Activated CD8-positive, alpha-beta memory T cell treated with anti-CD3 and anti-CD28 coated beads, Interleukin-2, amount 10 ng/mL, durations not matched to agents 7 days and 5 days (primary cell): ENCODE measurements at places on chromosomes 5 and 9. TPM values are rescaled to one million over a fixed set of nuclear protein-coding genes. Genes with fewer than 3 reads are reported as not detected.
A peak's percentile ranks its signal among the peaks of the same experiment; 100 is the strongest.

DNA sequence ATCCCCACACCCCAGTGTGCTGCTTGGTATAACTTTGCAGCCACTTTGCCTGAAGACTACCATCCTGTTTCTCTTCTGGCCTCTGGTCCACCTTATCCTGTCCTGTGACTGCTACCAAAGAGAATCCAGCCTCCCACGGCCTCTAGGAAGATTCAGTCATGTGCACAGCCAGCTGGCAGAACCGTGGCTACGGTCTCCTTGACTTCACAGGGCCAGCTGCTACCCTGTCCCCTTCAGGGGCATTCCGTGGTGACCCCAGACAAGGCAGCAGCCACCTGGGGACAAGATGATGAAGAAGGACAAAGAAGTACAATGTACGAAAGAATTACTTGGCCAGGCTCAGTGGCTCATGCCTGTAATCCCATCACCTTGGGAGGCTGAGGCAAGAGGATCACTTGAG, 98.6 kb downstream of the PDE6A start:
- H3K36me3 ChIP-seq: peaks cover 13% of the 10 kb centered on the region
- no peak overlapping the region for H3K27ac ChIP-seq
- H3K4me1 ChIP-seq: no peaks in the 10 kb centered on the region
- H3K27me3 ChIP-seq: no peaks in the 10 kb centered on the region
- DNase-seq: no peak

- no peaks in the 10 kb centered on the region for H3K36me3 ChIP-seq
- H3K27me3 ChIP-seq: peaks cover 2% of the 10 kb centered on the region
- H3K4me3 ChIP-seq: no peak overlapping the region
- H3K27ac ChIP-seq: no peak overlapping the region
- peak; percentile 31 for DNase-seq
These were observed 57.6 kb downstream of the ZNF618 start for GRCh38 chr9:113933671-113934070.

- no peak overlapping the region for H3K4me3 ChIP-seq
- H3K27me3 ChIP-seq: no peaks in the 10 kb centered on the region
- H3K27ac ChIP-seq: peak overlapping the region; percentile 42
- H3K36me3 ChIP-seq: peaks cover 15% of the 10 kb centered on the region
These were observed 82.1 kb downstream of the SLF1 start for GRCh38 chr5:94700592-94700991.

- H3K4me3 ChIP-seq: no peak overlapping the region
- H3K4me1 ChIP-seq: no peaks in the 10 kb centered on the region
- no peaks in the 10 kb centered on the region for H3K27me3 ChIP-seq
- no peaks in the 10 kb centered on the region for H3K36me3 ChIP-seq
These were observed 796.0 kb upstream of the CHD1 start for GRCh38 chr5:99724732-99725290.

- H3K36me3 ChIP-seq: peaks cover 8% of the 10 kb centered on the region
- peaks cover 11% of the 10 kb centered on the region for H3K4me1 ChIP-seq
- peaks cover 45% of the 10 kb centered on the region for H3K27me3 ChIP-seq
- DNase-seq: peak; percentile 49
These were observed at the start of gene FBLL1 for GRCh38 chr5:168528521-168529373. Gene FBLL1 (plus strand): TSS chr5:168529305. CDS start chr5:168529505, 200 bp downstream.

GRCh38 chr5:82426464-82427154, 148.5 kb upstream of the RPS23 start:
- H3K4me1 ChIP-seq: no peaks in the 10 kb centered on the region
- no peaks in the 10 kb centered on the region for H3K27me3 ChIP-seq
- H3K27ac ChIP-seq: no peak overlapping the region

GRCh38 chr9:100714372-100715099, 136.7 kb downstream of the CAVIN4 start:
- DNase-seq: peak; percentile 59
- H3K36me3 ChIP-seq: no peaks in the 10 kb centered on the region
- no peak overlapping the region for H3K4me3 ChIP-seq
- H3K4me1 ChIP-seq: no peaks in the 10 kb centered on the region

GRCh38 chr9:101354765-101355708, 29.8 kb downstream of the BAAT start:
- H3K36me3 ChIP-seq: no peaks in the 10 kb centered on the region
- DNase-seq: no peak
- peaks cover 2% of the 10 kb centered on the region for H3K27me3 ChIP-seq
- no peak overlapping the region for H3K4me3 ChIP-seq
- no peak overlapping the region for H3K27ac ChIP-seq
- no peaks in the 10 kb centered on the region for H3K4me1 ChIP-seq

DNA sequence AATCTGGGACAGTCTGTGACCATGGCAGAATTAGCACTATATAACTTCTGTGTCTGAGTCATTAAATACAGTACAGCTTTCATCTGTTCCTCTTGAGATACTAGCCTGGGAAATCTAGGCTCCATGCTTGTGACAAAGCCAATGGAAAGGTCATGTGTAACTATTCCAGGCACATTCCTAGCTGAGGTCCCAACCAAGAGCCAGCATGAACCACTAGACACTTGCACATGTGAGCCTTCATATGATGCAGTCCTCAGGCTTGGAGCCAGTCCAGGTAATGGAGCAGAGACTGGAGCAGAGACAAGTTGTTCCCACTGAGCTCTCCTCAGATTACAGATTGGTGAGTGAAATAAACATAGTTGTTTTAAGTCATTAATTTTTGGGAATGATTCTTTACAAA, 412.4 kb upstream of the ZNF462 start:
- no peaks in the 10 kb centered on the region for H3K4me1 ChIP-seq
- no peak for DNase-seq
- no peak overlapping the region for H3K27ac ChIP-seq
- no peaks in the 10 kb centered on the region for H3K36me3 ChIP-seq

- peaks cover 47% of the 10 kb centered on the region for H3K4me1 ChIP-seq
- H3K27ac ChIP-seq: peak overlapping the region; percentile 96
- peaks cover 31% of the 10 kb centered on the region for H3K36me3 ChIP-seq
These were observed 84.8 kb downstream of the MVB12B start for GRCh38 chr9:126411225-126411947.

GRCh38 chr5:28957450-28957849, 1919.1 kb upstream of the CDH9 start:
- DNase-seq: no peak
- no peaks in the 10 kb centered on the region for H3K36me3 ChIP-seq
- H3K27ac ChIP-seq: no peak overlapping the region
- no peaks in the 10 kb centered on the region for H3K4me1 ChIP-seq
- H3K4me3 ChIP-seq: no peak overlapping the region

DNA sequence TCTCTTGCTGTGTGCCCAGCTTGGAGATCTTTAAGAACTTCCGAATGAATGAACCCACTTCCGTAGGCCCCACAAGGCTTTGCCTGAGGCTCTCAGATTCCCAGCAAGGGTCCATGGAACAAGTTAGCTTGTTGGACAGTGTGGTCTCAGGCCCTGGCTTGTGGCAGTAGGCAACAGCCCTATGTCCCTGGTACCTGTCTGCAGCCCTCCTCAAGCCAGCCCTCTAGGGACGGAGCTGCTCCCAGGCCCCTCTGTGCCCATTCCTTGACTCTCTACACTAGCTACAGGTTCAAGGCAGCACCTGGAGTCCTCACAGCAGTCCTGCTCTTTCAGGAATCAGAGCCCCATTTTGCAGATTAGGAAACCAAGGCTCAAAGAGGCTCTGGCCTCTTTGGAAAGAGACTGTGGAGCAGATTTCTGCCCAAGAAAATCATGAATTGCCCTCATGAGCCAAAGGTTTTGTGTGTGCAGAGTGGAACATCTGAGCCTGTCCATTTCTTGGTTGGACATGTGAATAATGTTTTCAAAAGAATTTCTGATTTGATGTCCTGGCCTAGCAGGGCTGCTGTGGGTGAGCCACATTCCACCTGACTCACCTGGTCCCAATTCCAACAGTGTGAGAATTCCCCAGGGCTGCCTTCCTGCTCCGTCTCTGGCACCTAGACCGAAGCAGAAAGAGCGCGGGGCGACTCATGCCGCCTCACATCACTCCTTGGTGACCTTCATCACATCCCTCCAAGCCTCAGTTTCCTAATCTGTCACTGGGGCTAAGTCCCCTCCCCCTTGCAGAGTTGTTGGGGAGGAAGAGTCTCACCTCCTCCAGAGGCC, 131.7 kb downstream of the BARX1 start:
- H3K4me3 ChIP-seq: no peak overlapping the region
- peaks cover 2% of the 10 kb centered on the region for H3K4me1 ChIP-seq
- no peak for DNase-seq
- no peak overlapping the region for H3K27ac ChIP-seq
- peaks cover 19% of the 10 kb centered on the region for H3K27me3 ChIP-seq

DNA sequence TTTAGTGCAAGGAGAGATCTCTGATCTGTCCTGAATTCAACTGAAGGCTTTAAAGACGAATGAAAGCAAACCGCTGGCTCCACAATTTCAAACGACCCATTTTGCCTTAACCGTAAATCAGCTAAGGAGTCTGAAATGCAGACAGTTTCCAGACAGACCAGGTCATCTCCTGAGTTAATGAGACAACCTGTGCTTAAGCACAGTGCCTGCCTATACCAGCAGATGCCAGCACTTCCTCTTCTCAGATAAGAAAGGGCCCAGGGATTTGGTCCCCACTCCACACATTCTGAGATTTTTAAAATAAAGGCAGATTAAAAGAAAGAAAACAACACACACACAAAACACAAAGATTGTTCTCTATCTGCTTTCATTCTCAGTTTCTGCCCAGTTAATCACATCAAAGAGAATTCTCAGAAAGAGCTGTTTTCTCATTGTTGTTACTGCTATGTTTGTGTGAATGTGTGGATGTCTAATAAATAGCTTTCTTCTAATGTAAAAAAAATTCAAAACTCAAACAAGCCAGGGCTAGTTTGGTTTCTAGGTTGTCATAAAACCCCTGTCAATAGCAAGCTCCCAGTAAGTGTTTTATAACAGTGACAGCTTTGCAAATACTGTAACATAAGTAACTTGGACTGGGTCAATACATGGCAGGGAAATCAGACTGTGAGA, 157.7 kb upstream of the SLC24A2 start:
- H3K4me1 ChIP-seq: peaks cover 8% of the 10 kb centered on the region
- no peak for DNase-seq
- H3K27ac ChIP-seq: no peak overlapping the region
- H3K4me3 ChIP-seq: no peak overlapping the region
- peaks cover 27% of the 10 kb centered on the region for H3K27me3 ChIP-seq

- H3K36me3 ChIP-seq: peaks cover 19% of the 10 kb centered on the region
- peaks cover 60% of the 10 kb centered on the region for H3K4me1 ChIP-seq
- peak overlapping the region; percentile 30 for H3K27ac ChIP-seq
- DNase-seq: no peak
These were observed 17.3 kb downstream of the TCF7 start for GRCh38 chr5:134131578-134132350.

- no peak overlapping the region for H3K4me3 ChIP-seq
- no peaks in the 10 kb centered on the region for H3K4me1 ChIP-seq
- H3K36me3 ChIP-seq: no peaks in the 10 kb centered on the region
These were observed 124.0 kb downstream of the EFNA5 start for GRCh38 chr5:107546719-107547118.

GRCh38 chr5:134833340-134834032, 12.3 kb upstream of the C5orf24 start:
- peaks cover 20% of the 10 kb centered on the region for H3K36me3 ChIP-seq
- no peaks in the 10 kb centered on the region for H3K4me1 ChIP-seq
- no peak overlapping the region for H3K4me3 ChIP-seq

DNA sequence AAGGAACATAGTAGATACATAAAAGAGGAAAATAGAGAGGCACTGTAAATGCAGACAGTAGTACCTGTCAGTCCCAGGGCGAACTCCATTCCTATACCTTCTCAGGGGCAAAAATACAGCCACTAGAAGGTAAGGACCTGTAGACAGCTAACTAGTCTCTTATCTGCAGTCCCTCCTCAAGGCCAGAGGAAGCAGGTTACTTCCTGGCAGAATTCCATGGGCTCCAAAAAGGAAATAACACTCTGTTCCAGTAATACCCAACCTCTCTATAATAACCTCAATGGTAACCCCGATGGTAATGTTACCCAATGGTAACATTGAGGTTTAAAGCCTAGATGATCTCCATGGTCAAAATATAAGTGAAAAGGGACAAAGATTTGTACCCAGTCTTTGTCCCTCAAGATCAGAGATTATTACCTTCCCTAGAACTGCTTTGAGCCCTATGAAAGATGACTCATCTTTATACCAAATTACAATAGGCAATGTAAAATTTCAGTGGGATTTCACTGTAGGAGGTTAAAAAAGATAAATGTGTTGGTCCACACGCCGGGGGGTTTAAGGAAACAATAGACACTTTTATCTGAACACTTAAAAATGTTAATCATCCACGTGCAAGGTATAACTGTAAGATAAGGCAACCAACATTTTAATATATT, 113.0 kb downstream of the DENND1A start:
- H3K4me3 ChIP-seq: no peak overlapping the region
- no peak for DNase-seq
- H3K4me1 ChIP-seq: no peaks in the 10 kb centered on the region
- no peaks in the 10 kb centered on the region for H3K27me3 ChIP-seq
- H3K36me3 ChIP-seq: no peaks in the 10 kb centered on the region

DNA sequence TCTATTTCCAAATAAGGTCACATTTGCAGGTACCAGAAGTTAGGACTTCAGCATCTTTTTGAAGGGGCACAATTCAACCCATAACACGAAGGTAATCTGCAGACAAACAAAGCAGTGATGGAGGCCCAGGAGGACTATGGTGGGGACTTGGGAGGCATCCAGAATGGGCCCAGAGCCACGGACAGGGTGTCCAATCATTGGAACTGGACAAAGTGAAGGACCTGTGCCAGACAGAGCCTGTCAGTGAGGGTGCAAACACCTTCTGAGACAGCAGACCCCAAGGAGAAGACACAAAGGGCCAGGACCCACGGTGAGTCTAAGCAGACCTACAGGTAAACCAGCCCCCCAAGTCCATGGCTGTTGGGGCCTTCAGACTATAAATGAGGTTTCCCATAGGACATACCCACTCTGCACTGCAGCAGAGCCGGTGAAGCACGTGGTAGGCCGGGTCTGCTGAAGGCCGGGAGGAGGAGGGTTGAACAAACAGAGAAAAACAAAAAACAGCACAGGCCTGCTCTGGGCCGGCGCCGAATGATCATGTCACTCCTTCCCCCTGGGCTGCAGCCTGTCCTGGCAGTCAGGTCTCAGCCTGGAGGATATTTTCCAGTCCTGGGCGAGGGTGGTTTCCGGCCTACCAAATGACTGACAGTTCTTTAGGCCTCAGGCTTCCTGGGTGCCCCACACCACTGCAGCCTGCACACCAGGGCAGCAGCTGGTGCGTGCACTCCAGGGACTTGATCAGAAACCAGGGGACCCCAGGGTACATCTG, 84.4 kb downstream of the COL23A1 start:
- no peaks in the 10 kb centered on the region for H3K4me1 ChIP-seq
- no peaks in the 10 kb centered on the region for H3K36me3 ChIP-seq
- H3K4me3 ChIP-seq: no peak overlapping the region
- H3K27ac ChIP-seq: no peak overlapping the region
- H3K27me3 ChIP-seq: peaks cover 2% of the 10 kb centered on the region

GRCh38 chr9:16925426-16925825, 55.0 kb upstream of the BNC2 start:
- H3K4me1 ChIP-seq: no peaks in the 10 kb centered on the region
- DNase-seq: no peak
- no peaks in the 10 kb centered on the region for H3K36me3 ChIP-seq
- no peak overlapping the region for H3K4me3 ChIP-seq

The MEIKIN gene
- not detected for total RNA-seq

The CLINT1 gene
- 56.6 TPM for total RNA-seq

The FRMPD1 gene
- not detected for total RNA-seq

The C5orf63 gene
- total RNA-seq: 7.4 TPM

The OR13C5 gene
- total RNA-seq: not detected

The PCDHA5 gene
- not detected for total RNA-seq

The SPATA24 gene
- total RNA-seq: 5.8 TPM

The SPINK1 gene
- not detected for total RNA-seq

The PRRX2 gene
- total RNA-seq: 0.28 TPM

The C5orf24 gene
- total RNA-seq: 29.7 TPM
